ENCODE measurements at places on chromosomes 1 and 21.

- peak; percentile 62 for DNase-seq
Measured at GRCh38 chr21:36692114-36692834, 6.6 kb upstream of the SIM2 start.

DNA sequence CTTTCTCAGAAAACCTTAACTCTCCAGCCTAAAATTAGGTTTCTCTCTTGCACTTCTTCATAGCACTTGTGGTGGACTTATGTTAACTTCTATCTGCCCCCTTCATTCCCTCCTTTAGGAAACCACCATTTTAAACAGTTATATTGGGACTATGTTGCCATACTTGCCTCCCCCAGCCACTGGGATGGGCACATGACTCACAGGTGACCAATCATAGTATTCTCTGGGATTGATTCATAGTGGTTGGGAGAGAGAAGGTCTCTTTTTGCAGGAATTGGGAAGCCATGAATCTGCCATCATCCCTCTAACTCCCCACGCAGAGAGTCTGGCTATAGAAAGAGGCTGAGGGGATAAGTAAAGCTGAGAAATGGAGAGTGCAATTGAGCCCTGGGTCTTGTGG is 50.4 kb upstream of the NRDC start:
- no peak for DNase-seq

- no peak for DNase-seq
Measured at GRCh38 chr1:184563308-184563707, 176.5 kb downstream of the C1orf21 start.

- peak; percentile 100 for DNase-seq
Measured at GRCh38 chr1:21176586-21177555, at the start of gene EIF4G3. TSS of gene EIF4G3 (minus strand) at chr1:21176897. CDS start at chr1:21002742, 174,155 bp downstream.

GRCh38 chr21:38878379-38879179 is 72.8 kb downstream of the ETS2 start:
- no peak for DNase-seq

GRCh38 chr1:7121622-7121988 is 336.4 kb downstream of the CAMTA1 start:
- no peak for DNase-seq

GRCh38 chr1:6785318-6785727 is at the start of gene CAMTA1:
TSS of gene CAMTA1 (plus strand) at chr1:6785454. CDS start at chr1:6785531, 77 bp downstream.
- DNase-seq = no peak

GRCh38 chr1:114076308-114076707 is 77.4 kb downstream of the SYT6 start:
- no peak for DNase-seq

DNA sequence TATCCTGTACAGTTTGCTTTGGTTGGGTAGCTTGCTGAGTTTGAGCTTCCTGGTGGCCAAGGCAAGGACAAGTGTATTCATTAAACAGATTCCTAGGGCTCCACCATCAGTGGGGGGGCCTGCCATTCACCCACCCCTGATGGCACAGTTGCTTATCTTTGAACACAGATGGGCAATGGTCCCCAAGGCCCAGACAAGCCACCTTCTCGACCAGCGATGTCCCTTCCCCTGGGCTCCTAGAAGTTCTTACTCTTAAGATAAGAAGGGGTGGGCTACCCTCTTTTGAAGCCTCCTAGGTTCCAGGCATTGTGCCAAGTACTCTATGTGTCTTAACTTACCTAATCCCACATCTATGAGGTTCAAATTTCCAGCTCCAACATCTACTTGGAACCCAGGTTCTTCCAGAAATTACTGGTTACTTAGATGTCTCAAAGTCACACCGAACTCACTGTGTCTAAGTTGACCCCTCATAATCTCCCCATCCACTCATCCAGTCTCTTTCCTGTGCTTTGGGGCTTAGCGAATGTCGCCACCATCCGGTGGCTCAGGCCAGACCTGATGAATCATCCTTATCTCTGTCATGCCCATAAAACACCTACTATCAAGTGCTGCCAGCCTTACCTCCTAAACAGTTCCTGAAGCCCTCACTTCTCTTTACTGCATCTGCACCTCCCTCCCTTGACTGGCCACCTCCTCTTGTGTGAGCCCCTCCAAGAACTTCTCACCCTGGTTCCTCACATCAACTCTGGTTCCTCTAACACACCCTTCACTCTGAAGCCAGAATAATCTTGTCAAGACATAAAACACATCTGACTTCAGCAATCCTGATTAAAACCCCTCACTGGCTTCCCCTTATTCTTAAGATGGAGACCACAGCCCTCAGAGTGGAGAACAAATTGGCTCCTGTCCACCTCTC is 50.1 kb downstream of the KLHDC7A start:
- DNase-seq = peak; percentile 81

- no peak for DNase-seq
Measured at GRCh38 chr1:190847166-190847565, 369.5 kb upstream of the BRINP3 start.

DNA sequence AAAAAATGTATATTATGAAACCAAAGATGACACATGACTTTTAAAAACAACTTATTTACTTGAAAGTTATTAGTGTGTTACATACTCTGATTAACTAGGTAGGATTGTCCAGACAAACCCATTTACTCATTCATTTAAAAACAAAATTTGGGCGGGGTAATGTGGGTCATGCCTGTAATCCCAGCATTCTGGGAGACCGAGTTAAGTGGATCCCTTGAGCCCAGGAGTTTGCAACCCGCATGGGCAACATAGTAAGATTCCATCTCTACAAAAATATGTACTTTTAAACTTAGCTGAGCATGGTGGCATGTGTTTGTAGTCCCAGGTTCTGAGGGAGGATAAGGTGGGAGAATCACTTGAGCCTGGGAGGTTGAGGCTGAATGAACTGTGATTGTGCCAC is 1414.7 kb downstream of the PLA2G4A start:
- DNase-seq = no peak

DNA sequence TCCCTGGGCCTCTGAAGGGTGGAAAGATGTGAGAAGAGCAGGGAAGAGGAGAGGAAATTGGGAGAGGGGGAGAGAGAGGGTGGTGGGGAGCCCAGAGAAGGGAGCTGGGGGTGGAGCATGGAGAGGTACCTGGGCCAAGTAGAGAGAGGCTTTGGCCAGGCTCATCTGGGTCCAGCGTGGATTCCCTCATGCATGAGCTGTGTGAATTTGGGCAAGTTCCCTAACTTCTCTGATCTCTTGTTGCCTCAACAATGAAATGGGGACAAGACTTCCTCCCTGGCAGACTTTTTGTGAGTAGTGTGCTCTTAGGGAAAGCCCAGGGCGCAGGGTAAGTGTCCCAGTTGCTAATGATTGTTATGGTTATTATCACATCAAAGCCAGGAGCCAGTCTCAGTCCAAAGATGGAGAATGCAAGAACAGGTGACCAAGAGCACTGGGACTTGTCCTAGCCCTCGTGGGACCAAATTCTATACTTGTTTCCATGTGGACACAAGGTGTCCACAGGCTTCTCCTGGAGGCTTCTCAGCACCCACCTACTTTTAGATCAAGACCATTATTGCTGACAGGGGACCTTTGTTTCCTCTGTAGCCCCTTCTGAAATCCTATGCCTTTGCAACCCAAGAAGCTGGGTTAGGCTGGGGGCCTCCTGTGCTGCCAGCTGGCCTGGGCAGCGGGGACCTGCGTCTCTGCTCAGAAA is 13.9 kb downstream of the IL6R start:
- DNase-seq = peak; percentile 38

DNA sequence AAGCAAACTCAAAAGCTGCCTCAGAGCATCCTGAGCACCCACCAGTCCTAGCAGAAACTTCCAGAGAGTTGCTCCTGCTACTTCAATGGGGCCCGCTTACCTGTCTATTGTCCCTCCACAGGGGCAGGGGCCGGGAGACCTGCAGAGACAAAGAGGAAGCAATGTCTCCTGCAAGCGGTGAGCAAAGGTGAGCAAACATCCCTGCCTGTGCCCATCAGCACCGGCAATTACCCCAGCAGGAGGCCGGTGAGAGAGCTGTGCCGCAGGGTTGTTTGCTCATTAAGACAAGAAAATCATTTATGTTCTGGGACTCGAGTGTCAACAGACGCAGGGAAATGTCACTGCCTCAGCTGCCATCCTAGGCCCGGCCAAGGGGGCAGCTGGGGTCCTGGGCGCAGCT is 53.8 kb upstream of the TARDBP start:
- peak; percentile 96 for DNase-seq

DNA sequence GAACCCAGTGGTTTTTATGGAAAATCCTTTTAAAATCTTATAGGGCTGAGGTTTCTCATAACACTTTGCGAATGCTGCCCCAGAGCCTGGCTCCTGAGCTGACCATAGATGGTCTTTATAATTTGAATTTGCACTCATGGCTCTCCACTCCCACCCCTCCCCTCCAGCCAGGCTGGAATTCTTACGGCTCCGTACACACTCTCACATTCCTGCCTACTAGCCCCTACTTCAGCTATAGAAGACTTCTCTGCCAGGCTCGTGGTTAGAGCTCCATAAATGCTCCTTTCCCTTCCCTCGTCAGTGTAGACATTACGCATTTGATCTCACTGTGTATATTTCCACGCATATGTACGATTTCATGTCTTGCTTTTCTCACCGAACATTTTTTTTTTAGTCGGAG is 5.4 kb upstream of the HSPG2 start:
- no peak for DNase-seq

All from endodermal cell (in vitro differentiated cells).